ENCODE measurements at places on chromosomes 5 and 9. TPM values are rescaled to one million over a fixed set of nuclear protein-coding genes. Genes with fewer than 3 reads are reported as not detected.

The HK3 gene
- total RNA-seq = under 0.01 TPM

The DRD1 gene
- 0.44 TPM for total RNA-seq

The LCN1 gene
- total RNA-seq = not detected

The CCL28 gene
- 4.2 TPM for total RNA-seq

The LIX1 gene
- total RNA-seq = not detected

The LYSMD3 gene
- total RNA-seq = 25.2 TPM

The KCNN2 gene
- total RNA-seq = 0.88 TPM

The ECSCR gene
- not detected for total RNA-seq

The DAB2IP gene
- total RNA-seq = 27.1 TPM

The PRDM9 gene
- total RNA-seq = not detected

The IRX1 gene
- not detected for total RNA-seq

The DMAC1 gene
- total RNA-seq = 4.4 TPM

The ANKRD34B gene
- not detected for total RNA-seq

The ZNF354C gene
- total RNA-seq = 7.0 TPM

The SPARC gene
- 1,594 TPM for total RNA-seq

The SPINK13 gene
- not detected for total RNA-seq

The PPP2R2B gene
- not detected for total RNA-seq

The RAB3C gene
- not detected for total RNA-seq

The TSTD2 gene
- total RNA-seq = 15.9 TPM

The C5orf34 gene
- 12.0 TPM for total RNA-seq

The TMED9 gene
- 297 TPM for total RNA-seq

The CDKN2B-AS1 gene
- 9.2 TPM for total RNA-seq

The SMIM32 gene
- total RNA-seq = not detected

The CDK5RAP2 gene
- 13.8 TPM for total RNA-seq

The TNFSF15 gene
- total RNA-seq = 17.5 TPM

The NMUR2 gene
- total RNA-seq = under 0.01 TPM

The OR1B1 gene
- not detected for total RNA-seq

The TNFSF8 gene
- total RNA-seq = not detected

The FAM200C gene
- 2.2 TPM for total RNA-seq

The OR1J2 gene
- not detected for total RNA-seq

The ARAP3 gene
- total RNA-seq = 6.1 TPM

The FUBP3 gene
- 47.7 TPM for total RNA-seq

The IL13 gene
- total RNA-seq = not detected

The NEUROG1 gene
- not detected for total RNA-seq

The RNF180 gene
- total RNA-seq = 1.0 TPM

The WDR38 gene
- total RNA-seq = not detected

The MARCOL gene
- not detected for total RNA-seq

The C9orf153 gene
- under 0.01 TPM for total RNA-seq

The F2RL2 gene
- total RNA-seq = 6.6 TPM

All from placental pericyte (primary cell).